Fibroblast of skin of back (primary cell): ENCODE measurements at places on chromosomes 4 and X.

DNA sequence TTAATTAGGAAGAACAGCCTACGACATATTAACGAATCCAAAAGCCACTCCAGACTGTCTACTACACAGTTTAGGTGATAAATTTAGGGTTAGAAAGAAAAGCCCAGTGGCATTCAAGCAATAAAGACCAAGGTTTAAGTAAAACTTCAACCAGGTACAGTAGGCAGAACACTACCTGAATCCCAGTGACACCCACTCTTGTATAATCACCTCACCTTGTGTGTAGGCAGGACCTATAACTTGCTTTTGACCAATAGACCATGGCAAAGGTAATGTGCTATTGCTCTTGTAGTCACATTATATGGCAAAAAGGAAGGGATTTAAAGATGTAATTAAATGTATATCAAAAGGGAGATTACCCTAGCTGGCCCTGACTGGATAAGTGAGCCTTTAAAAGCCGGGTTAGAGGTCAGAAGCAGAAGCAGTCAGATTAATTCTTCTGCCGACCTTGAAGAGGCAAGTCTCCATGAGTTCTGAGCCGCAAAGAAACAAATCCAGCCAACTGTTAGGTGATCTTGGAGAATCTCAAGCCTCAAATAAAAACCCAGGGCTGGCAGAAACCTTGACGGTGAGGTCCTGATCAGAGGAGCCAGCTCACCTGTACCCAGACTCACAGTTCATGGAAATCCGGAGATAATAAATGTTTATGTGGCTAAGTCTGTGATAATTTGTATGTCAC, 8.8 kb downstream of the FSTL5 start:
- DNase-seq: no peak

GRCh38 chr4:122045533-122045932, 93.7 kb upstream of the TRPC3 start:
- DNase-seq: peak; percentile 97

DNA sequence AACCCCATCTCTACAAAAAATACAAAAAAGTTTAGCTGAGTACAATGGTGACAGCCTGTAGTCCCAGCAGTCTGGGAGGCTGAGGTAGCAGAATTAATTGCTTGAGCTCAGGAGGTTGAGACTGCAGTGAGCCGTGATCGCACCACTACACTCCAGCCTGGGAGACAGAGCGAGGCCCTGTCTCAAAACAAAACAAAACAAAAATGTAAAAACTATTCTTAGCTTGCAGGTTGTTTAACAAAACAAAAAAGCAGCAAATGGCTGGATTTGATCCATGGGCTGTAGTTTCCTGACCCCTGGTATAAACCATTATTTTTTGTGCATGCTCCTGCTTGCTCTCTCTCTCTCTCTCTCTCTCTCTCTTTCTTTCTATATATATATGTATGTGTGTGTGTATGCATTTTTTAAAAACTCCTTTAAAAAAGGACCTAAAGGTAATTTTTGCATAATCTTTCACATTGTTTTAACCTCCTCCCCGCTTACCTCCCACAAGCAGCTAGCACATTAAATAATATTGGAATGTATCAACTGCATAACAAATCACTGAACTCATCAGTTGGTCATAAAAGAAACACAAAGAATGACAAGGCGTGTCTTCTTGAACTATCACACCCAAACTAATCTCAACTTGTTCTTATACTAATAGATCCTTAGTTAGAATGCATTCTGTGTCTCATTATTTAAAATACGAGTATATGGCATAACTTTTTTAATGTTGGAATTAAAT, 4.8 kb downstream of the AREG start:
- peak; percentile 74 for DNase-seq

DNA sequence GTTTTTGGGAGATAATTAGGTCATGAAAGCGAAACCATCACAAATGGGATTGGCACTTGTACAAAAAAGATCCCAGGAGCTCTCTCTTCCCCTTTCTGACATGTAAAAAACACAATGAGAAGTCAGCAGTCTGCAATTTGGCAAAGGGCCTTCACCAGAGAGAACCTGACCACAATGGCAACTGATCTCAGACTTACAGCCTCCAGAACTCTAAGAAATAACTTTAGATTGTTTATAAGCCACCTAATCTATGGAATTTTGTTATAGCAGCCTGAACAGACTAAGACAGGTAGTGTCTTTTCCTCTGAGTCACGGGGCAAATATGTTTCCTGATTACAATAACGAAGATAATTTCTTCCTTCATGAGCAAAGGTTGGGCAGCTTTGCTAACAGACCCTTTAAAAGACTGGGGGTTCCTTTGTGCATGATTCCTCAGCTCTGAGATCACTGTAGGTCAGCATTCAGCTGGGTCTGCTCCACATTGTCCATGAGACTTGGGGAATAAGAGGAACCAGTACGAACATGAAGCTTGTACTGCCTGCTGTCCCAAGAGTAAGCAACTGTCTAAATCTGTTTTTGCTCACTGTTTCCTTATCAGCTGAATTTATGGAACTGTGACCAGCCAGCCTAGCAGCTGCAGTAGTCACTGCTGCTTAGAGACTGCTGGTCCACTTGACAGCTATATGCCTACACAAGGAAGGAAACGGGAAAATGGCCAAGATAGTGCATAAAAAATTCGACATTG, 191.6 kb downstream of the ANAPC10 start:
- peak; percentile 5 for DNase-seq

DNA sequence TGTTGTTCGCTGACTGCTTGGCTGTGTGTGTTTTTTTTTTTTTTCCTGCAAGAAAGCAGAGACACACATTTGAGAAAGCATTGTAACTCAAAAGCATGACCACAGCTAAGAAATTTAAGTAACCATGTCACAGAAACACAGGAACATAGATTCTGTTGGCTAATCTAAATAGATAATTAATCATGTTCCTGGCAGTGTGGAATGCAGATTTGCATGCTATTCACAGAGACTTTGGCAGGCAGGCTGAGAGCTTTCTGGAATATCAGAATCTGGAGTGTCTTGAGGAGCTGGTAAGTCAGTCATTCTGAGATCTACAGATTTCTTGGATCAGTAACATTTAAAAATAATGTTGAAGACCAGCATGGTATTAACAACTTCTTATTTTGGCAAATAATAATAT, 33.2 kb upstream of the SMS start:
- no peak for DNase-seq

- no peak for DNase-seq
Measured at GRCh38 chr4:8699063-8699385, 106.5 kb downstream of the CPZ start.
